Midbrain (tissue), 1 donor: ENCODE measurements at places on chromosomes 16 and 17.

DNA sequence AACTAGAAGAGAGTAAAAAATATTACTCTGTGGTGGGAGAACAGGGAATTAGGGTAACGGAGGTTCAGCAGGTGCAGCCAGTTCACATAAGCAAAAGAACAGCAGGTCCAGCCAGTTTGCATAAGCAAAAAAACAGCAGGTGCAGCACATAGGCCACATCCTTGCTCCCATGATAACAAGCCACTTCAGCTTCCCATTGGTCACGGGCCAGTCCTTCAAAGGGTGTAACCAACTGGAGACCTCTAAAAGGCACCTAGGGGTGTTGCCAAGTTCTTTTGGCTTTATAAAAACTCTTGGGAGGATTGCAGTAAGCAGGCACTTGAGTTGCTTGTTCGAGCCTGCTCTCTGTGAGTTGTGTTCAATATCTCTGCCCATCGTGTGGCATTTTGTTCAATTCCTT lies 488.1 kb downstream of the XYLT1 start:
- DNase-seq, result no peak

DNA sequence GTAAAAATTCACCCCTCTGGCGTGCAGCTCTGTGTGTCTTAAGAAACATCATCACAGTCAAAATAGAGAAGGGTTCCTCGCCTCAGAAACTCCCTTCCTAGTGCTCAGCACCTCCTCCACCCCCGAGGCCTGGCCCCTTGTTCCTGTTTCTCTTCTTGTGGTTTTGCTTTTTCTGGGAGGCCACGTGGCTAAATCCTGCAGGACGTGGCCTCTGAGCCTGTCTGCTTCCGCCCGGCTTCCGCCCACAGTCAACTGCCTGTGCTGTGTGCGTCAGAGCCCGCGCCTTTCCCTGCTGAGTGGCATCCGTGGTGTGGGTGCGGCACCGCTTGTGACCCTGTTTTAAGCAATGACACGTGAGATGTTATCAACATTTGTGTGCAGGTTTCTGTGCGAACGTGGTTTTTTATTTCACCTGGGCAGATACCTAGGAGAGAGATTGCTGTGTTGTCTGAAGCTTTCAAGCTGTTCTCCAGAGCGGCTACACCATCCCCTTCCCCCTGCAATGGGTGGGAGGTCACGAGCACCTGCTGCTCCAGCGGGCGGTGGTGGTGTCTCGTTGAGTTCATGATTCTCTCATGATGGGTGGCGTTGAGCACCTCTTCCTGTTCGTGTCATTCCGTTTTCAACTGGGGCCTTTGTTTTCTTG lies 21.7 kb downstream of the ACSF3 start:
- DNase-seq, result peak; percentile 42

DNA sequence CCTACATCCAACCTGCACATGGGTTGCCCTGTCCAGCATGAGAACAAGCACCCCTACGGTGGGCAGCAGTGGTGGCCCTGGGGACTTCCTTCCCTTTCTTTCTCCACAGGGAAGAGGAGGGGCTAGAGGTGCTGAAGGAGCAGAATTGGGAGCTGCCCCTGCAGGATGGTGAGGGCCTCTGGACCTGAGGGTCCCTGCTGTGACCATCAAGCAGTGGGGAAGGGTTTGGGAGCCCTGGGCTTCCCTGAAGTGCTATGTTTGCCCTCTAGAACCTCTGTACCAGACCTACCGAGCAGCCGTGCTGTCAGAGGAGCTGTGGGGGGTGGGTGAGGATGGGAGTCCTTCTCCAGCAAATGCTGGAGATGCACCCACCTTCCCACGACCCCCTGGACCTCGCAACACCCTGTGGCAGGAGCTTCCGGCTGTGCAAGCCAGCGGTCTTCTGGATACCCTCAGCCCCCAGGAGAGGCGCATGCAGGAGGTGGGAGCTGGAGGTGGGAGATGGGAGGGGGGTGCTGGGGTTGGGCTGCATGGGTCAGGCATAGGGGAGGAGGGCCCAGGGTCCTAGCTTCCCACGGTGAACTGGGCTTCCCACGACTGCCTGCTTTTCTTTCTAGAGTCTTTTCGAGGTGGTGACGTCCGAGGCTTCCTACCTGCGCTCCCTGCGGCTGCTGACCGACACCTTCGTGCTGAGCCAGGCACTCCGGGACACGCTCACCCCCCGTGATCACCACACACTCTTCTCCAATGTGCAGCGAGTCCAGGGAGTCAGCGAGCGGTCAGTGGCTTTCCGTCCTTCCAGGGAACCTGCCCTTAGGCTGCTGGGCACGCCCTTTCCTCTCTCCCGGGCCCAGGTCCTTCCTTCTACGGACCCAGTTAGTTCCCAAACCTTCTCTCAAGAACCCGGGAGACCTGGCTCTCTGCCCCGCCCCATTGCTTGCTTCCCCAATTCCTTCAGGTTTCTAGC lies 5.0 kb downstream of the ARHGEF15 start:
- DNase-seq, result no peak

DNA sequence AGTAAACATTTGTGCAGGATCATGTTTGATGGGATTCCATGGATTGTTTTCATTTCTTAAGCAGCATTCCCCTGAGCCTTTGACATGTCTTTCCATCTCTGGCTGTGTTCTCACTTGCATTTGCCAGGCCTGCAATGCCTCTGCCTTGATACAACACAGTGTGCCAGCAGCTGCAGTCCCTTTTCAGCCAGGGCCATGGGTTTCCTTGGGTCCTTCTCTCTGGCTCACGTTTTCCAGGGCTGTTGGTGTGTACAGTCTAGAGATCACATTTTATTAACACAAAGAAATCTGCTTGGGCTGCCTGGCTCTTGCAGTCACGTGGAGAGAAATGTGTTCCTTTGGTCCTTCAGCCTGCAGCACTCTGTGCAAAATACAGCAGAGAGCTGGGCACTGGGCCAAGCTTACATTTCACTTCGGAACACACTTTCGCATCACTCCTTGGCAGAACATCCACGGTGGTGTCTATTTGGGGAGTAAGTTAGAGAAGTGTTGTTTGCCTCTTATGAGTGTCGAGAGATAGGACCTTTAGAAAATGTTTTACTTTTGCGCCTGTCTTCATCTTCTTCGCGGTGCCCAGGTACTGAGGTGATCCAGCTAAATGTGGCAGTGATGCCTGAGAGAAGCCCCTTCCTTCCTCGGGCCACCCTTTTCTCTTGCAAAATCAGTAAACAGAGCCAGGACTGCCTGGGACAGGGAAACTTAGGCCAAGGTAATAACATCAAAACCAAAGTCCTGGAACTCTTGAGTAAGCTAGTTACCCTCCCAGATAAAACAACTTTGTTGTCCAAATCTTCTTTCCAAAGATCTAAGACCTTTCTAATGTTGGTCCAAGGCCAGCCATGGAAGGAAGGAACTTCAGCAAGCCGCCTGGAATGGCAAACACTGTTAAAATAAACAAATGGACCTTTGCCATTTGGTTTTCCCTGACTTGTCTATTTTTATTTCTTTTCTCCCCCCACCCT lies 20.9 kb downstream of the HLF start:
- peak; percentile 52 for DNase-seq

DNA sequence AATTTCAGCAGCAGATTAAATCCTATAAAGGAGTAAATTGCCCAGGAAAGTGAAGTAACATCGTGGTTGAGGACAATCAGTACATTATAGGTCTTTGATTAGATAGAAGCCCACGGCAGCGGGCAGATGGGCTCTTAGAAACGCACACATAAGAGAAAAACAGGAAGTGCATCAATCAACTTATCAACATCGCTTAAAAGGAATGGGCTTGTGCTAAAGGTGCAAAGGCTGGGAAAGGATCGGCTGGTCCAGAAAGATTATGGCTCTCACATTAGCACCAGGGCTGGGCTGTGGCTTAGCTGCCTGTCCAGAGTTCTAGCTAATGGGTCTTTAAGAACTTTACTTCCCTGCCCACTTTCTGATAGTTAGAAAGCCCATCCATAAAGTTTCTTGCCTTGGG lies 292.0 kb upstream of the TNRC6C start:
- no peak for DNase-seq

DNA sequence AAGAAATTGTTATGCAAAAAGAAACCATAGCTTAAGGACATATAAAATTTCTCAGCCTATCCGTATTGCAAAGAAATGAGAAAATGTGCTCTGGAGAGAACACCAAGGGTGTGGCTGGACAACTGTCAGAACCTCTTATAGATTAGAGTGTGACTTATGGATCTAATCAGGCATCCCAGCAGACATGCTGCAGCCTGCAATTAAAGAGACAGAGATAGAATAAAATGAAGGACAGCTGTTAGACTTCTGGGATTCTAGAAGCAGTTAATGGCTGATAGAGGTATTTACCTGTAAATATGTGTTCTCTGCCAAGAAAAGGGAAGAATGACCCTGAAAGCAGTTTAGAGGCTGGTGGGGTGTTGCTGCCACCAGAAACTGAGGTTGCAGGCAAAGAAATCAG lies 160.1 kb upstream of the KIF2B start:
- DNase-seq, result no peak

- no peak for DNase-seq
Observed at GRCh38 chr16:67782567-67783352, 23.6 kb downstream of the RANBP10 start.

DNA sequence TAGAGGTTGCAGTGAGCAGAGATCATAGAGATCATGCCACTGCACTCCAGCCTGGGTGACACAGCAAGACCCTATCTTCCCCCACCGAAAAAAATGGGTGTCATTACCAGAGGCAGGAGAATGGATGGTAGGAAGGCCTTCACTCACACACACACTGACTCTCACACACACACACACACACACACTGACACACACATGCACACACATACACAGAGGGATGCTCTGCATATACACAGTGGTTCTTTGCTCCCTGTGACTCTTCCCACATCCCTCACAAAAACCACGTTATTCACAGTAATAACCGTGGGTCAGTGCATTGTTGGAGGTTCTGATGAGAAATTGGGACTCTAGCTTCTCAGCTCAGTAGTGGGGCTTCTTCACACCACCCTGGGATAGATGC lies 300.2 kb upstream of the N4BP1 start:
- DNase-seq, result no peak
